ENCODE measurements at places on chromosomes 3 and 15.

GRCh38 chr15:40808861-40809450 lies 1.7 kb upstream of the DNAJC17 start:
- no peak for DNase-seq

GRCh38 chr3:108862865-108863798 lies 40.5 kb downstream of the TRAT1 start:
- DNase-seq: no peak

DNA sequence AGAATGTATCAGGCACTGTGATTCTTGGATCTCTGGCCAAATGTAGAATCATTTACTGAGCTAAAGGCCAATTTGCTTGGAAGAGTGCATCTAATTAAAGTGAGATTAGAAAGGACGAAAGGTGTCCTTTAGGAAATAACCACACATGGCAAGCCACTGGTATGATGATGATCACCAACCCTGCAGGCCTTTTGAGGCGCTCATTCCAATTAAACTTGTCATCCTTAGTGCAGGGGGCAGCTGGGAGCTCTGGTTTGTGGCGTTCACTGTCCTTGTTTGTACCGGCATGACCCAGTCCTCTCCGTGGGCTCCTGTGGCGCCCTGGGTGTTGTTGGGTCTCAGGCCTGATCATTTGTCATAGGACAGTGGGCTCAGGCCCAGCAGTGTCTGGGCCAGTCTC lies 11.0 kb downstream of the LIMD1 start:
- no peak for DNase-seq

GRCh38 chr3:155766206-155766605 lies 21.3 kb upstream of the PLCH1 start:
- no peak for DNase-seq

- DNase-seq: no peak
Measured at GRCh38 chr3:61522060-61522459, 39.3 kb upstream of the PTPRG start.

DNA sequence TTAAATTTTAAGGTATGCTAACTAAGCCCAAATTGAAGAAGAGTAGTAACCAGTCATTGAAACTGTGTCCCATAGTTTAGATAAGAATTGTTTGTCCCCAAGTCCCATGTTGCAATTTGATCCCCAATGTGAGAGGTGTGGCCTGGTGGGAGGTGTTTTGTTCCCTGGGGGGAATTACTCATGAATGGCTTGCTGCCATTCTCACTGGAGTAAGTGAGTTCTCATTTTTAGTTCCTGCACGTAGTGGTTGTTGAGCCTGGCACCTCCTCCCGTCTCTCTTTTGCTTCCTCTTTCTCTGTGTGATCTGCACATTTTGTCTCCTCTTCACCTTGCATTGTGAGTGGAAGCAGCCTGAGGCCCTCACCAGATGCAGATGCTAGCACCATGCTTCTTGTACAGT lies 1271.0 kb downstream of the NSUN3 start:
- no peak for DNase-seq

GRCh38 chr3:129040039-129040336 lies 20.6 kb upstream of the GP9 start:
- no peak for DNase-seq

DNA sequence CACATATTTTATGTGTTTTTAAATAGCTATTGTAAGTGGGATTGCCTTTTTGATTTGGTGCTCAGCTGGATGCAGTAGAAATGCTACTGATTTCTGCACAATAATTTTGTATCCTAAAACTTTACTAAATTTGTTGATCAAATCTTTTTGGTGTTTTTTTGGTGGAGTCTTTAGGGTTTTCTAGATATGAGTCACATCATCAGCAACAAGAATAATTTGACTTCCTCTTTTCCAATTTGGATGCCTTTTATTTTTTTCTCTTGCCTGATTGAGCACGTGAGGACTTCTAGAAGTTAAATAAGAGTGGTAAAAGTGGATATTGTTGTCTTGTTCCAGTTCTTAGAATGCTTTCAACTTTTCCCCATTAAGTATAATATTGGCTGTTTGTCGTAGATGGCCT lies 51.3 kb downstream of the TLNRD1 start:
- DNase-seq: no peak

GRCh38 chr3:133540896-133541674 lies 32.4 kb upstream of the CDV3 start:
- no peak for DNase-seq

DNA sequence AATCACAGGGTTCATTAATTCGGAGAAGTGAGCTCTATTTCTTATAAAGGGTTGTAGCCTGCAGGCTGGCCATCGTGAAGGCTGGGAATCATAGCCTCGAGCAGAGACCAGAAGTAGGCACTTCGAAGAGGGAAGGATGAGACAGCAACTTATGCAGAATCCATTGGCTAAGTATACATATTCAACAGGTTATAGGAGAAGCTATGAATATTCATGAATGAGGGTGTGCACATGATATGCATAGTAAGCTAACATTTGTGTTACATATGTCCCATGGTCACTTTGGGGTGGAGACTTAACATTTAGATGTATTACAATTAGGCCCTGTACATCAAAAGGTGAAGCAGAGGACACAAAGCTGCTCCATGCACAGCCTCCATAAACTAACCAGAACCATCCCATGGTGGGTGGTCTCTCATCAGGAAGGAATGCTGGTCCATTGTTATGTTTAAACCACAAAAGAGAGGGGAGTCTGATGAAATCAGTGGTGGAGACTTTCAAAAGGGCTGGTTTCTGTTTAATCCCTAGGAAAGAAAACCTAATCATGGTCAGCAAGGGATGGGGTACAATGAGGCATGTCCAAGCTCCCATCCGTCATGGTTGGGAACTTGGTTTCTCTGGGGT lies 80.8 kb upstream of the FHIT start:
- DNase-seq: no peak

- no peak for DNase-seq
Measured at GRCh38 chr3:187130346-187131066, 8.8 kb downstream of the RPL39L start.

DNA sequence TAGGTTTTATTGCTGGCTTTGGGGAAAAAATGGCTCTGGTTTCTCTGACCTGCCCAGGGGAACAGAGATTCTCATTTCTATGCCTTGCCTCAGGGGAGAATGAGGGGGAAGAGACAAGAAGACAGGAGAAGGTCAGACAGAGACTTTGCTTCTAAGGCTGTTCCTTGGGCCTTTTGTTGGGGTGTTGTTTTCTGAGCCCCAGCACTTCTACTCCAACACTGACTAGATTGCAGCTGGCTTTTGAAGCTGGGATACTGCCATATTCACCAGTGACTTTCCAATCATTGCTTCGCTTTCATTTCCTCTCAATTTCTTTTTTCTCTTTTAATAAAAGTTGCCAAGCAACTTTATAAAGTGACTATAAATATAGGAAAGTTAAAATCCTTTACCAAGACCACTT lies 143.2 kb upstream of the ARHGEF26 start:
- no peak for DNase-seq

DNA sequence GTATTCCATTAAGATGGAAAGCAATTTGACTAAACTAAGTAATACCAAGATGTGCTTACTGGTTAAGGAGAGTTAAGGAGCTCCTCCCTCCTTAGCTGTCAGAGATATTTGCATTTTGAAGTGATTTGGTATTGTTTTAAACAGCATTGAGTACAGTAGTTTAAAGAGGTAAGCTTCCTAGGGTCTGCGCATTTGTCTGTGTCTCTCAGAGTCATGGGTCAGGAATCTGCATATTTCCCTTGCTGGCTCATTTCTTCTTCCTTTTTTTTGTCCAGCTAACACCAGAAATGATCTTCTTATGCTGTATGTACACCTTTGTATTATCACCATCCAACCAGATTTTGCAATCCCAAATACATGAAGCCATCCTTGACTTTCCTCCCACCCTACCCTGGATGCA lies 163.0 kb upstream of the BFSP2 start:
- DNase-seq: no peak

DNA sequence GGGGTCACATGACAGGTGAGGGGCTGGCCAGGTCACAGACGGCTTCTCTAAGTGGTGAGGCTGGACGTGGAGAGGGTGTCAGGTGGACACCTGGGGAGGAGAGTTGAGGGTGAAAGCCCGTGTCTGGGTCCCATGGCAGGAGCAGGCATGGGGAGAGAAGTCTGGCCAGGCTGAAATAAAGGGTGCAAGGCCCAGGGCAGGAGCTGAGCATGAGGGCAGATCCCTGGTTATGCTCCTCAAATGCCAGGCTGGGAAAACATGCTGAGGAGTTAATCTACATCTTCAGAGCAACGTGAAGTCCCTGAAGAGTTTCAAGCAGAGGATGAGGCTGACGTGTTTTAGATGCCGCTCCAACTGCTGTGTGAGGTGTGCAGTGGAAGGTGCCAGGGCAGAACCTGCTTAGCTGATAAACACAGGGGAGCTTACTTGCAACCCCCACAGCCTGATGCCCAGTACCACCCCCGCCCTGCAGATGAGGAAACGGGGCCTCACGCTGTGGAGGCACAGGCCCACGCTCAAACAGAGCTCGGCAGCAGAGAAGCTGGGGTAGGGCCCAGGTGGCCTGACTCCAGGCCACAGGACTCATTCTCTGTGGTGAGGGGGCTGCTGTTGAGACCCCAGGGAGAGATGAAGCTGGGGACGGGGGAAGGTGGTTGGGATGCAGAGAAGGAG lies 40.5 kb downstream of the HCN4 start:
- DNase-seq: no peak

DNA sequence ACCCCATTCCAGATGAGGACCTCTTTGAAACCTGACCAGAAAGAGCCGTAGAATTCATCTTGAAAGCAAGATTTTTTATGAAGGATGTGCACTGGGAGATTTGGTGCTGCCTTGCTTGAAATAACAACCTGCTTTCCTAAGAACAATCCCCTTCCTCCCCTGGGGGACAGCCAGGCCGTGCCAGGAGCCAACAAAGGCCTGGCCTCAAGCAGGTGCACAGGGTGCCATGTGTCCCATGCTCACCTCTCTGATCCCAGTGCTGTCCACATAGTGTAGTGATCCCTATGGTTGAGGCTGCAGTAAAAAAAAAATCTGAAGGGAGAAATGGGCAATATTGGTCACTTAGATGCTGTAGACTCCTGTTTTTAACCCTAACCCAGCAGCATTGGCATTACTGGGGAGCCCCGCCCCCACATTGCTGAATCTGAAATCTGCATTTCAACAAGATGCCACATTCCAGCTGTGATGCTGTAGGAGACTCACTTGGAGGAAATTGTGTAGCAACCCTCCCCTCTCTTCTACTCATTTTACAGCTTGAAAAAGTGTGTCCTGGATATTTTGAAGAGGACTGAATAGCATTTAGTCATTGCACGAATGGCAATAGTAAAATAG lies 171.2 kb downstream of the APBA2 start:
- no peak for DNase-seq
